Subcutaneous preadipocyte (primary cell): ENCODE measurements at places on chromosomes 5 and 9. TPM values are rescaled to one million over a fixed set of nuclear protein-coding genes. Genes with fewer than 3 reads are reported as not detected.

Gene YIPF5
- total RNA-seq, result 54.0 and 57.3 TPM in 2 replicates

Gene PCDHGC4
- 2.2 and 2.7 TPM in 2 replicates for total RNA-seq

Gene HINT1
- 120 and 182 TPM in 2 replicates for total RNA-seq

Gene CATSPER3
- under 0.01 TPM in 1 of 2 replicates, not detected in the other for total RNA-seq

Gene ACOT12
- total RNA-seq, result not detected in 2 replicates

Gene STPG3
- not detected in 2 replicates for total RNA-seq

Gene ECM2
- total RNA-seq, result 2.0 and 3.3 TPM in 2 replicates

Gene PCDHGA7
- total RNA-seq, result 1.8 and 2.5 TPM in 2 replicates

Gene GPR151
- not detected in 2 replicates for total RNA-seq

Gene GCNT1
- total RNA-seq, result 11.8 and 17.8 TPM in 2 replicates
